ENCODE measurements at places on chromosomes 6 and 20.

GRCh38 chr20:63703976-63704748 lies 3.6 kb downstream of the ARFRP1 start:
- DNase-seq, result no peak

DNA sequence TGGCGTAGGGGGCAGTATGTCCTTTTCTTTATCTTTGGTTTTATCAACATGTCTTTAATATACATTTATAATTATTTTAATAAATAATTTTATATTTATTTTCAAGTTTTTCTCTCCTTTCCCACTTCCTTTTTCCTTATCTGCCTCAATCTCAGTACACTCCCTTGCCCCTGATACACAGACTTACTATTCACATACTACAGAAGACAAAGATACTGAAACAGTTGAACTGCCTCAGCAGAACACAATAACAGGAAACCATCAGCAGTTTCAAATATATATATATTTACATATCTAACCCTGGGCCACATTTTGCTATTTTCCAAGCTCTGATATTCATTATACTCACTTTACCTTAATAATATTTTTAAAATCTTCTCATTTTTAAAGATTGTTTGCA lies 19.8 kb downstream of the IBTK start:
- DNase-seq, result no peak

GRCh38 chr6:125314009-125314581 lies 12.3 kb upstream of the HDDC2 start:
- DNase-seq, result peak; percentile 85

DNA sequence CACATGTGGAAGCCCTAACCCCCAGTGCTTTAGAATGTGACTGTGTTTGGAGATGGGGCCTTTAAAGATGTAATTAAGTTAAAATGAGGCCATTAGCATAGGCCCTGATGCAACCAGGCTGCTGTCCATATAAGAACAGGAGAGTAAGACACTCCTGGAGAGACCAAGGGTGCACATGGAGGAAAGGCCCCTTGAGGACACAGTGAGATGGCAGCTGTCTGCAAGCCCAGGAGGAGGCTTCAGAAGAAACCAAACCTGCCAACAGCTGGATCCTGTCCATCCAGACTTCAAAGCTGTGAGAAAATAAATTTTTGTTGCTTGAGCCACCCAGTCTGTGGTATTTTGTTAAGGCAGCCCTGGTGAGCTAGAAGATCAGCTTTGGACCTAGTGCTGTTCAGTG lies 16.8 kb upstream of the SNRPB2 start:
- no peak for DNase-seq

DNA sequence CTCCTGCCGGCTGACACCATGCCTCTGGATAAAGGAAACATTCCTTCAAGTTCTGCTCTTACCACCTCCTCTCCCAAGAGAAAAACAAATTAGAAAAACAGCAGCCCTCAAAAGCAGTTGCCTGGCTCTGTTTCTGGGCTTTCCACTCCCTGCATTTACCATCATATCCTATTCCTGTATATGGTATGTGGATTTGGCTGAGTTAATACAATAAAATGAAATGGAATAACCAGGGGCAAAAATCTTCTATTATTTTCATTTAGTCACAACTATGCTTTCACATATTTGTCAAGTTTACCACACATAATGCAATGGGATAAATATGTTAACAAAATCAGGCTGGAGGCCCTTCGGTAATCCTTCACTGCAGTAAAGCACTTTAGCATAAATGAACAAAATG lies 34.3 kb downstream of the COL12A1 start:
- no peak for DNase-seq

- DNase-seq, result no peak
Measured at GRCh38 chr6:20698675-20699074, 164.4 kb downstream of the CDKAL1 start.

- DNase-seq, result no peak
Measured at GRCh38 chr6:29336269-29336668, 32.4 kb downstream of the OR5V1 start.

DNA sequence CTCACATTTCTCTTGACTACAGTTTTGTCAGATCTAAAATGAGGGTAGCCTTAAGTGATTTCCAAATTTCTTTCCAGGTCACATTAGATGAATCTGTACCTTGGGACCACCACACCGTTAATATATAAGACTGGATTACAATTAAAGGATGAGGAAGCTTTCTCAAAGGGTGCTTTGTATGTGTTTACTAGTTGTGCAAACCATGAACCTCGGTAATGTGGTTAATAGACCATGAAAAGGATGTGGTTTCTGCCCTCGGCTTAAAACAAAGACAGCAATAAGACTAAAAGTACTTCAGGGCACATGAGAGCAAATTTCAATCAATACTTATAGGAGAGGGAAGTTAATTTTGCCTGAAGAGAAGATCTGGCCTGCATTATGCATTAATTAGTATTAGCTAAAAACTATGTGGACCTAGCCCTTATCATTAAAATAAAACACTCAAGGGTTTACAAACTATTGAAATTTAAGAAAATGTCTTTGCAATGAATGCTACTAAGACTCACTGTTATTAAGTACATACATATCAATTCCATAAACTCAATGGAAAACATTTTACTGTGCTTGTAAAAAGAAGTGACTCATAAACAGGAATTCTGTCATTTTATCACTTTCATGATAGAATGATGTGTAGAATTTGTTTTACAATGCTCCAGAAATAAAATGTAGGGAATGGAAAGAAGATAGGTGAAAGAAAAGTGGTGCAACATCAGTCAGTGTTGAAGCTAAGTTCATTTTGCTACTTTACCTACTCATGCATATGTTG lies 936 bp upstream of the TMX4 start:
- DNase-seq, result peak; percentile 88

- no peak for DNase-seq
Measured at GRCh38 chr20:10719740-10720385, 46.1 kb upstream of the JAG1 start.

GRCh38 chr20:49587111-49587570 lies 19.2 kb upstream of the PTGIS start:
- DNase-seq, result no peak

DNA sequence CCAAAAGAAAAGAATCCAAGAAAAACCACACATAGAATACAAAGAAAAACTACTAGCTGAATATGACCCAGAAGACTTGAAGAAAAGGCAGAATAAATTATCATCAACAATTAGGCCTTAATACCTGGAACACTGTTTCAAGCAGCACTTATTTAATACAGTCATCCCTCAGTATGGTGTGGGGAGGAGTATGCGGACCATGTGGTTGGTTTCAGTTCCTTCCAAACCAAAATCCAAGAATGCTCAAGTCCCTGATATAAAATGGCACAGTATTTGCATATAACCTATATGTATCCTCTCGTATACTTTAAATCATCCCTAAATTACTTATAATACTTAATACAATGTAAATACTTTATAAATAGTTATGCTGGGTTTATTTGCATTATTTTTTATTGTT lies 16.1 kb downstream of the CDK19 start:
- peak; percentile 56 for DNase-seq

DNA sequence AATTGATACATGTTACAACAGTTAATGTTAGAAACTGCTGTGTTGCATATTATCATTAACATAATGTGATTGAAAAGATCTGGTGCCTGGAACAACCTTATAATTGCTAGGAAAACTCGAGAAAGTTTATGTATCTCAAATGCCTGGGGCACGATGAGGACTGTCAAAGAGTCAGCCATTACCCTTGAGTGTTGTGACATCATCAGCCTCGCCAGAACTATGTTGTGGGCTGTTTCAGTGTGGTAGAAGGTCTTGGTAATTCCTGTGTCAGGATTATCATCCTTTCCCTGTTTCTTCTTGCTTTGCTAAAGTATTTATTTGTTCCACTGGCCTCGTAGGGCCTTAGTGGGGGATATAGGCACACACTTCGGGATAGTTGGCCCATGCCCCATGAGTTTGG lies 185.1 kb downstream of the DTNBP1 start:
- DNase-seq, result no peak

DNA sequence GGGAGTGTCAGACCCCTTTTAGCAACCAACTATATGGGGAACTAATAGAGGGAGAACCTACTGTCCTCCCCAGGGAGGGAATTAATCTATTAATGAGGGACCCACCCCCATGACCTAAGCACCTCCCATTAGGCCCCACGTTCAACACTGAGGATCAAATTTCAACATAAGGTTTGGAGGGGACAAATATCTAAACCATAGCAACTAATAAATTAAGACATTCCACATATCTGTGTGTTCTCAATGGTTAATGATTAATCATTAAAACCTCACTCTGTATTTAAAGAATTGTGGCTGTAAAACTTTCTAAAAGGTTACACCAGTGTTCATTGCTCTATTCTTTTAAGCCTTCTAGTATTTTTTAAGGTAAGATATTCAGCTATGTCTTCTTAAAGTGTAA lies 500.4 kb upstream of the SULF2 start:
- DNase-seq, result no peak

DNA sequence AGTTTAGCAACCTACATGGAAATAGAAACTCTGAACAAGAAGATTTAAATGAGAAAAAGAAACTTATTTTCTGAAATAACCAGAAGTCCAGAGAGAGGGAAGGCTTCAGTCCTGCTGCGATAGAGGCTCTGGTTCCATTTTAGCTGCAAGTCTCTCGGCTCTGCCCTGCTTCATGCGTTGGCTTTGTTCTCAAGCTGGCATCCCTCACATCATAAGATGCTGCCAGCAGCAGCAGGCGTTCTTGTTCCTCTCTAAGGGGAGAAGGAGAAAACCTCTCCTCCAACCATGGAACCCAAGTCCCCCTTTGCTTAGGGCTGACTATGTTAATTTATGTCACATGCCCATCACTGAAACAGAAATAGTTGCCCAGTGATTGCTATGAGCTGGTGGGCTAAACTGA lies 46.4 kb upstream of the PMEPA1 start:
- no peak for DNase-seq

GRCh38 chr6:156256161-156256560 lies 521.0 kb upstream of the ARID1B start:
- DNase-seq, result no peak

- DNase-seq, result peak; percentile 39
Measured at GRCh38 chr6:13708736-13709135, 2.9 kb downstream of the RANBP9 start.

DNA sequence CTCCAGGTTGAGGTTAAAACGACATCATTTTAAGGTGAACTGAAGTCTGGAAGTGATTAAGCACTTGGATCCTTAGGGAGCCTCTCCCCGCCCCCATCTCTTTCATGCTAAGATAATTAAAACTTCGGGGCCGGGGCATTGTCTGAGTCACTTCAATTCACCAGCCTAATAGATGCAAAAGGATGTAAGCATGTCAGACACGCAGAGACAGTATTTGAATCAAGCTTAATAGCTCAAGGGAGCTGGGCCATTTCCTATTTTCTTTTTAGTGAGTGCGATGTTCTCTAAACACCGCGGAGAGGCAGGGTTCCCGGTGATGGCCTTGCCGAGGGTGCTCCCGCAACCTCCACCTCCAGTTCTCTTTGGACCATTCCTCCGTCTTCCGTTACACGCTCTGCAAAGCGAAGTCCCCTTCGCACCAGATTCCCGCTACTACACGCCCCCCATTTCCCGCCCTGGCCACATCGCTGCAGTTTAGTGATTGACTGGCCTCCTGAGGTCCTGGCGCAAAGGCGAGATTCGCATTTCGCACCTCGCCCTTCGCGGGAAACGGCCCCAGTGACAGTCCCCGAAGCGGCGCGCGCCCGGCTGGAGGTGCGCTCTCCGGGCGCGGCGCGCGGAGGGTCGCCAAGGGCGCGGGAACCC lies 516 bp upstream of the IRF4 start:
- DNase-seq, result no peak

DNA sequence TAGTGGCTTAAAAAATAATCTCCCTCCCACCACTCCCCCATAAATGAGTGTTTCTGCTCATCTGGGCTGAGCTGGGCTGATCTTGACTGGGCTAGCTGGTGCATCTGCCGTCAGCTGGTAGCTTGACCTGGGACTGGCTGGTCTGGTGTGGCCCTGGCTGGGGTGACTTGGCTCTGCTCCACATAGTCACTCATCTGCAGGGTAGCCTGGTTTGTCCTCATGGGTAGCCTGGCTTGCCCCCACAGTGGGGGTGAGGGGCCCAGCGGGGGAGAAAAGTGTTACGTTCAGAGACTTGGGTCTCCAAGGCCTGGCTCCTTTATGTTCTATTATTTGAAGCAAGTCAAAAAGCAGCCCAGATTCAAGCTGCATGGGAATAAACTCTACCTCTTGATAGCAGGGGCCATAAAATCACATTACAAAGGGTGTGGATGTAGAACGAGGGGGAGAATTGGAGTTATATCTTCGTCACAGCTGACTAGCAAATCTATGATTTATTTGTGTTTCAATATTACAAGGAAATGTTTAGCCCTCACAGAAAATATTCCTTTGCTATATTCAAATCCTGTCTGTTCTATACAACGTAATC lies 32.9 kb downstream of the EDN3 start:
- DNase-seq, result no peak

DNA sequence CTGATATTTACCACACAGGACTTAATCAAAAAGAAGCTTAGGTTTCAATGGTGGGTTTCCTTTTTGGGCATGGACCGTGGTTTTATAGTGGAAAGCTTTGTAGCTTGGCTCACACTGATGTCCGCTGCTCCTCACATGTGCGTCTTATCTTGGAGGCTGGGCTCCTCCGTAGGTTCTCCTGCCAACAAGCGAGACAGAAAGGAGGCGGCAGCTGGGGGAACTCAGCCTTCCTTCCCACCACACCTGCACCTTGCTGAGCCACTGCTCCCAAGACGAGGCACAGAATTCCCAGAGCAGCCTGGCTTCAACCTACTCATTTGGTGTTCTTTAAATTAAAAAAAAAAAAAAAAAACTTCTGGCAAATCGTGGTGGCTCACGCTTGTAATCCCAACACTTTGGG lies 235.5 kb upstream of the QKI start:
- no peak for DNase-seq

GRCh38 chr6:150343434-150343833 lies 25.4 kb upstream of the IYD start:
- DNase-seq, result no peak

GRCh38 chr20:36812594-36813463 lies 39.3 kb upstream of the DSN1 start:
- no peak for DNase-seq

All from NAMALWA (cell line).